NCI-H774 (cell line): ENCODE measurements at places on chromosomes 2 and 18.
A peak's percentile ranks its signal among the peaks of the same experiment; 100 is the strongest.

DNA sequence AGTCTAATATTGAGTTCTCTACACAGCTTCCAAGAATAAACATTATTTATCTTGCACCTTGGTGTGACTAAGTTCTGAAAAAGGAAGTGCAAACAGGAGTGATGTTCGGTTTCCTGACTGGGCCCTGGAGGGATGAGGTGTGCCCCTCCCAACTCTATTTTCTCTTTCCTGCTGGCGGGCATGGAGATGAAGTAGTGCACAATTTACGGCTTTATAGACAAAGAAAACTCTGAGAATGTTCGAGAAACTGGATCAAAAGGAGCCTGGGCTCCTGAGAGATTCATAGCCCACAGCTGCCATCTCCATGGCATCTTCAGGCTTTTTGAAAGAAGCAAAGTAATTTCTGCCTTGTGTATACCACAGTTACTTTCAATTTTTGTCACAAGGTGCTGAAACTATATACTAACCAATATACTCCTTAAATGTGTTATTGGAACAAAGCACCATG is 22.3 kb downstream of the LRATD1 start:
- no peak for DNase-seq

- no peak for DNase-seq
These were observed 44.0 kb upstream of the PPP1CB start for GRCh38 chr2:28707592-28707991.

GRCh38 chr18:50986360-50987087 is 18.7 kb downstream of the ELAC1 start:
- DNase-seq = no peak

GRCh38 chr2:60215386-60215901 is 338.0 kb downstream of the BCL11A start:
- DNase-seq = no peak

GRCh38 chr2:40851661-40852060 is 399.8 kb upstream of the SLC8A1 start:
- no peak for DNase-seq

- no peak for DNase-seq
These were observed 41.5 kb downstream of the CWC22 start for GRCh38 chr2:179965291-179966258.

DNA sequence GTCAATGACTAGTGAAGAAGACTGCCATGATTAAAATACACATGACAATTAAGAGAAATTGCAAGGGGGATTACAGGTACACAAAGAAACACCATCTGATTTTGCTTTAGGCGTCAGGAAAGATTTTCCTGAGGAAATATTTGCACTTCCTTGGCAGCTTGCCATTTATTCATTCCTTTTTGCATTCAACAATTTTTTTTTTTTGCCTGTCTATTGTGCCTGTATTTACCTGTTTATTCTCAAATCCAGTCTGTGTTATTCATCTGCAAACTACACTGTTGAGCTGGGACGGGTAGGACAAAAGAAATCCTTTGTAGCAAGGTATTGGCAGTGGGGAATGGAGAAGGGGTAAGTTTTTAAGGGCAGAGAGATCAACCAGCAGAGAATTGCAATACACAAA is 31.8 kb downstream of the SMAD2 start:
- peak; percentile 55 for DNase-seq

DNA sequence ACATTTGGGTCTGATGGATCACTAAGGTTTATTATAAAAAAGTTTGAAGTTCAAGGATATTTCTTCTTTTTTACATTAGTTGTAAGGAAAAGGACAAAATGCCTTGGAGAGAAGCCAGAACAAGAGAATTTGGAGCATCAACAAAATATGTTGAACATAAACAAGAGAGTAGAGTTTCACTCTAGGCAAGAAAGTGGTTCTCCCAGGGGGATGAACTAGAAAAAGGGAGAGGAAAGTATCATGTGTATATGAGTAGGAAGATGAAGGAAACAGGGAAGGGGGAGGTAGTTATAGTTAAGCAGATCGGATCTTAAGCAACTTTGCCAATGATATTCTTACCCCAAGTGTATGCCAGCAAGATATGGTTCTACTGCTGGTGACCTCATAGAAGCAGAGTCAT is 63.8 kb upstream of the GALNT3 start:
- no peak for DNase-seq

GRCh38 chr2:214135966-214136365 is 274.9 kb upstream of the VWC2L start:
- no peak for DNase-seq

DNA sequence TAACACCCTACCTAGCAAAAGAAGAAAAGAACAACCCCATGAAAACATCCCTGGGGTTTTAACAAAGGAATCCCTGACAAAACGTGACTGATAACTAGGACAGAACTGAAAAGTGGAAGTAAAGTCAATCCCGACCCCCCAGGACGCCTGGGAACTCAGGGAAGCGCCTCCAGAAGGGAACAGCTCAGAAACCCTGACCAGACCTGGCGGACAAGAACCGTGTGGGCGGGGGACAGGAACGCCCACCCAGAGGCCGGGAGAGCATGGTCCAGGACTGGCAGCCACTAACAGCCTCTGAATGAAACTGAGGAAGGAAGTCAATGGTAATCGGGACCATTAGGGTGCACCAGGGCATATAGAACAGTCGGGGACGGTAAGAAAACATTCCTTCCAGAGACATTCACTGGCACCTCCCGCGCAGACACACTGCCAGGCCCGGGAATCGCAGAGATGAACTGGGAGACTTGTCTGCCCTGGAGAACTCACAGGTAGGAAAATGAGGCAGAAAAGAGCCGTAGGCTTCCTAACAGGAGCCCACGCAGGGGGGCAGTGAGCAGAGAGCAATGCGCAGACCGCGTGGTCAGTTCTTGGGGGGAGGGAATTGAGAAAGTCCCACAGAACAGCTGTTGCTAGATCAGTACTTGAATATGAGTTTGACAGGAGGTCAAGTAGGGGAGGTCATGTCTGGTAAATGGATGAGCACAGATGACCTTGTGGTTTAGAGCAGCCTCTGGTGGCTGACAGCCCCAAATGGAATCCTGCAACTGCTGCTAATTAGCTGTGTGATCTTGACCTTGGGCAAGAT is 1.3 kb upstream of the TBC1D8 start:
- peak; percentile 44 for DNase-seq

GRCh38 chr2:169928463-169928864 is 101.2 kb downstream of the UBR3 start:
- DNase-seq = peak; percentile 27

GRCh38 chr18:58862851-58863538 is 1.7 kb upstream of the ZNF532 start:
- DNase-seq = peak; percentile 44

GRCh38 chr2:54858021-54858681 is 134.7 kb downstream of the EML6 start:
- DNase-seq = no peak

- no peak for DNase-seq
These were observed 17.5 kb upstream of the MAP3K20 start for GRCh38 chr2:173058097-173058496.

DNA sequence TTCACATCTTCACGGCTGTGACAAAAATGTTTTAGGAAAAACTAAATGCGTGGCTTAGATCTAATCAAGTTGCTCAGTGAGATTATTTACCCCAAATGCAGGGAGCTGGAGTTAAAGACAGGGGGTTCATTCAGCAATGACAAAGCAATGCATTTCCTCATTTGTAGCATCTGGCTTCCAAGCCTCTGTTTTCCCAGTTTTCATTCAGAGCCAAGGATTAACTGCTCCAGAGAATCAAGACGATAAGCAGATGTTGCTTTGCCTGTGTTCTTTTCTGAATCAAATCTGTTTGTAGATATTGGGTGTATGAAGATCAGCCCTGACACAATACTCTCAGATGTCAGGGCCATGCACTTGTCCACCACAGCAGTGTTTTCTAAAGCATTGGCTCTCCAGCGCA is 147.4 kb upstream of the SIX2 start:
- no peak for DNase-seq

GRCh38 chr2:6749962-6750361 is 115.7 kb downstream of the CMPK2 start:
- DNase-seq = no peak

DNA sequence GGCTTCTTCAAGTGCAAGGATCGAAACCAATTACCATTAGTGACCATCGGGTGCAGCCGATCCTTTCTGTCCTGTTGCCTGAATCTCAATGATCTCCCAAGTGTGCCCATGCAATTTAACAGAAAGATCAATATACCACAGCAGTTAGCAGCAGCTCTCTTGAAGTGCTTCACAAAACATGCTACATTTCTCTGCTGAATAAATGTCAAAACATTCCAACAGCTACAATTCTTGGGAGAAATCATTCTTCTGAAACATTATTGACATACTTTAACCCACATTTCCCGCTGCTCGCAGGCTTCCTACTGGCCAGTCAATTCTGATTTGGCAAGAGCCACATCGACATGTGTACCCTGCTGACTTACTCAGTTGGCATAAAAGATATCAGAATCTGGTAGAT is 907.7 kb downstream of the TMEM182 start:
- DNase-seq = no peak

DNA sequence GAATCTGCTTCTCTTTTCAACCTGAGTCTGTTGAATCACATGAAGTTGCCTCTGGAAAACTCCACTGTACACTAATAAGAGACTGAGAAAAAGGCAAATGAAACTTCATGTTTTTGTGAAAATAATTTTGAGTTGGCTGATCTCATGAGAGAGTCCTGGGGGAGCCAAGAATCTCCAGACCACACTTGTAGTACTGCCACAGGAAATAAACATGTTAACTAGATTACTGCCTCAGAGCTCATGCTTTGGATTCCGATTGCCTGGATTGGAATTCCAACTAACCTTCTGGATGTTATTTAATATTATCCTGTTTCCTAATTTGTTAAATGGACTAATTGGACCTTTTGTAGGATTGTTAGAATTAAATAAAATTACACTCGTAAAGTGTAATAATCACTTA is 25.2 kb downstream of the NUP35 start:
- DNase-seq = no peak

GRCh38 chr18:30623401-30624065 is 419.0 kb downstream of the DSC3 start:
- DNase-seq = no peak
